ENCODE measurements at places on chromosomes 5 and 9. TPM values are rescaled to one million over a fixed set of nuclear protein-coding genes. Genes with fewer than 3 reads are reported as not detected.

Gene RLN2
- 0.52 TPM for total RNA-seq

- no peak overlapping the region for H3K27ac ChIP-seq
- no peaks in the 10 kb centered on the region for H3K36me3 ChIP-seq
- H3K27me3 ChIP-seq, result no peaks in the 10 kb centered on the region
- no peak for DNase-seq
Observed at GRCh38 chr9:128153947-128154695, 4.9 kb downstream of the LCN2 start.

DNA sequence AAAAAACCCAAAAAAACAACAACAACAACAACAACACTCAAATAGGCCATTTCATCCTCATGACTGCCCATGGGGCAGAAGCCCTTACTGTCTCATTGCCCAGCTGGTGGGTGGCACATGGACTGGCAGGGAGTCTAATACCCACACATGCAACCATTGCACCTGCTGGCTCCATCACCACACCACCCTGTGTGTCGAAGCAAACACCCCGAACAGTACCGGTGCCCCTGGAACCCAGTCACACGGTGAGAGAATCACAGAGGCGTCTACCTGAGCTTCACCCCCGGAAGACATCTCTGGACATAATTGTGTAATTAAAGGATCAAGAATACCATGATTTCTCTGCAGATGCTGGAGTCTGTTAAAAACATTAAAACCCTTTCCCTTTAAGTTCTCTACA is 6.5 kb downstream of the PAEP start:
- DNase-seq, result no peak
- H3K27ac ChIP-seq, result no peak overlapping the region
- H3K36me3 ChIP-seq, result no peaks in the 10 kb centered on the region
- H3K27me3 ChIP-seq, result no peaks in the 10 kb centered on the region

DNA sequence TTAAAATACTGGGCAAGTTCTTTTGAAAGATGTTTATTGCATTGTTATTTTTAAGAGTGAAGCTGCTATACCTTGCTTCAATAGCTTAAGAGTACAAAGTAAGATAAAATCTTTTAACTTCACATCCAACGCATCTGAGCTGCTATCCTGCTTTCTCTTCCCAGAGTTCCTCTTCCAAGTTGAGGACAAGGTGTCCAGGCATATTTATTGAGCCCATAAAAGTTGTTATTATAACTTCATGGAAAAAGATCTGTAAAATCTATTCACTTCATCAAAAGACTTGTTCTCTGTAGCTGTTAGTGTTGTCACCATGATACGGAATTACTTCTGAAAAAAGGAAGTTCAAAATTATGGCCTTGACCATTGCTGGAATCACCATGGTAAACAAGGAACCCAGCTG is 306.2 kb upstream of the ELAVL2 start:
- H3K4me1 ChIP-seq, result no peaks in the 10 kb centered on the region
- no peak for DNase-seq
- no peak overlapping the region for H3K4me3 ChIP-seq
- H3K36me3 ChIP-seq, result no peaks in the 10 kb centered on the region

Gene PCDHA1
- total RNA-seq, result not detected

DNA sequence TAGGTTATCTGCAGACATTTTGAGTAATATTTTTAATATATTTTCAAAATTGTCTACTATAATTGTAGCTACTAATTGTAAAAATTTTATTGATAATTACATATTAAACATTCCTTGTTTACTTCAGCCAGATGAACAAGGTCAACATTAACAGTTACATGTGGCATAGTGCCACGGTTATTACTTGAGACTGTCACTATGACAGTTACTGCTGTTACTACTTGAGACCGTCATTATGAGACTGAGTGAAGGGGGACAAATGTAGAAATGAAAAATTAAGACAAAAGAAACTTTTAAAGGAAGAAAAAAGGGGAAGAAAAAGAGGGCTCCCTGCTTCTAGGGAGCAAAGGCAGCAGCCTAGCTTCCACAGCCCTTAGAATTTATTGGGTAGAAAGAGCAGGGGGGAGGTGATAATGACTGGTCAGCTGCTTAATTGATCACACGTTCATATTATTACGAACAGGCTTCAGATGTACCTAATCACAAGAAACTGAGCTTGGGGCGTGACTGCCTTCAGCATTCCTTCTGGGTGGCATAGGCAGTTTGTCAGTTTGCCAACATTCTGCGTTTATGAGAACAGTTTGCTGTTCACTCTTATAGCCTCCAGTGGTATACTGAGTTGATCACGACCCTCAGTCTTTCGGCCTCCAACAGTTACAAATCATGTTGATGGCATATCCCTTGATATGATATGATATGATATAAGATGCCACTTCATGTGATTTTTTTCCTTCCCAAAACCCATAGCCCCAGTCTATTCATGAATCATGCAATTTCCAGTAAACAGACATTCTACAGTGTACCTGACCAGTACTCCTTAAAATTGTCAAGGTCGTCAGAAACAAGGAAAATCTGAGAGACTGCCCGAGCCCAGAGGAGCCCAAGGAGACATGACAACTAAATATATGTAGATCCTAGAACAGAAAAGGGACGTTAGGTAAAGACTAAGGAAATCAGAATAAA is 13.1 kb downstream of the MARCHF6 start:
- H3K27ac ChIP-seq, result peak overlapping the region; percentile 58
- H3K36me3 ChIP-seq, result no peaks in the 10 kb centered on the region
- no peaks in the 10 kb centered on the region for H3K27me3 ChIP-seq
- H3K4me3 ChIP-seq, result no peak overlapping the region

Gene TLR4
- 9.1 TPM for total RNA-seq

Gene CAMK2A
- 1.6 TPM for total RNA-seq

- no peak overlapping the region for H3K4me3 ChIP-seq
- DNase-seq, result no peak
- no peak overlapping the region for H3K27ac ChIP-seq
- peaks cover 7% of the 10 kb centered on the region for H3K36me3 ChIP-seq
- peaks cover 57% of the 10 kb centered on the region for H3K4me1 ChIP-seq
Observed at GRCh38 chr5:34712565-34712964, 56.4 kb downstream of the RAI14 start.

DNA sequence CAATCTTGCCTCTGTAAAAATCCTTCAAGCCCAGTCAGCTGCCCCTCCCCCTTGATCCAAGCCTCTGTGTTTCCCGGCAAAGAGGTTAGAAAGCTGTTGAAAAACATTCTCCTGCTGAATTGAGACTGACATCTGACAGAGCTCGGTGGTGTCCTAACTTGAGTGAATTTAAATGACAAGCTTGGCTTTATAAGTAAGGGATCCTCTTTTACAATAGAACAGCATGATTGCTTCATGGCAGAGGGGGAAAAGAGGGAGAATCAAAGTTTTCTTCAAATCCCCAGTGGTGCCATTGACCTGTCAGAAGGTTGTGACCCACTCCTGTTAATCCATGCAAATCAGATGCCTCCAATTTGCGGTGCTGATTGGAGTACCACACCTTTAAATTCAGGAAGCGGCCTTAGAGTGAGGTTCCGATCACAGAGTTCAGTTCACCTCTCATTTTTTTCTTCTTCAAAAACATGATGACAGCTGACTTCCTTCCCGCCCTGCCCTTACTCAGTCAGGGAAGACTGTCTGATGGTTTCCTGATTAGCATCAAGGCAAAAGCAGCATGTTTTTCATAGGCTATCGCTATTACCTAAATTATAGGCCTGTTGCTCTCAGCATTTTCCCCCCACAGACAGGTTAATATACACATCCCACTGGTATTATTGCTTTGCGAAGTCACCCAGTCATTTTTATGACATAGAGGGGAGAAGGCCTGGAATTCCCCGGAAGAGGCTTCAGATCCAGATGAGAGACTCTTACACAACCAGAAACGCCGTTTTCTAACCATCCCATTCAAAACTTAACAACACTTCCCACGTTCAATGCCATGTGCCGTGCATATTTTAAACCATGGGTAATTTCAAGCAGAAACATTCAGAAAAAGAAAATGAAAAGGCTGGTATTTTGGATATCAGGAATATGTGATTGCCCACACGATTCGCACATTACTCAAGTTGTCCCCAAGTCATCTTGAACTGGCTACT is 141.4 kb downstream of the EBF1 start:
- no peaks in the 10 kb centered on the region for H3K4me1 ChIP-seq
- no peaks in the 10 kb centered on the region for H3K36me3 ChIP-seq
- no peaks in the 10 kb centered on the region for H3K27me3 ChIP-seq
- no peak for DNase-seq
- no peak overlapping the region for H3K27ac ChIP-seq
- no peak overlapping the region for H3K4me3 ChIP-seq

Gene WDR5
- 26.2 TPM for total RNA-seq

GRCh38 chr5:173327084-173327947 is 898 bp downstream of the STC2 start:
- H3K4me1 ChIP-seq, result peaks cover 53% of the 10 kb centered on the region
- H3K27ac ChIP-seq, result peak overlapping the region; percentile 82
- peaks cover 13% of the 10 kb centered on the region for H3K36me3 ChIP-seq
- H3K27me3 ChIP-seq, result no peaks in the 10 kb centered on the region

Gene SPINK13
- not detected for total RNA-seq

Gene TXNDC8
- total RNA-seq, result not detected

GRCh38 chr9:21919377-21920362 is 74.5 kb downstream of the CDKN2A start:
- H3K4me3 ChIP-seq, result no peak overlapping the region
- H3K27ac ChIP-seq, result no peak overlapping the region
- peaks cover 4% of the 10 kb centered on the region for H3K4me1 ChIP-seq
- no peaks in the 10 kb centered on the region for H3K27me3 ChIP-seq

Gene IFNA16
- not detected for total RNA-seq

- H3K27me3 ChIP-seq, result no peaks in the 10 kb centered on the region
- no peaks in the 10 kb centered on the region for H3K36me3 ChIP-seq
- H3K4me1 ChIP-seq, result peaks cover 38% of the 10 kb centered on the region
- H3K27ac ChIP-seq, result no peak overlapping the region
- no peak for DNase-seq
Observed at GRCh38 chr9:88812938-88813637, 178.2 kb upstream of the S1PR3 start.

All from astrocyte (in vitro differentiated cells and primary cell).